Motor neuron (in vitro differentiated cells): ENCODE measurements at places on chromosomes 3 and 15. TPM values are rescaled to one million over a fixed set of nuclear protein-coding genes. Genes with fewer than 3 reads are reported as not detected.

LRRC57 gene
- 11.1 and 12.2 TPM in 2 replicates for total RNA-seq

MAP6D1 gene
- total RNA-seq, result 3.5 and 4.0 TPM in 2 replicates

RTP4 gene
- total RNA-seq, result 8.8 and 9.6 TPM in 2 replicates

HDAC11 gene
- 11.4 and 15.6 TPM in 2 replicates for total RNA-seq

TMEM266 gene
- 1.7 and 3.4 TPM in 2 replicates for total RNA-seq

THAP10 gene
- 1.7 and 2.0 TPM in 2 replicates for total RNA-seq

ANKRD34C gene
- total RNA-seq, result 0.14 and 0.24 TPM in 2 replicates

CYP8B1 gene
- total RNA-seq, result 0.16 and 0.25 TPM in 2 replicates

LRRC31 gene
- total RNA-seq, result 0.09 and 0.10 TPM in 2 replicates

LRRIQ4 gene
- total RNA-seq, result 0.21 TPM in 1 of 2 replicates, not detected in the other

PLS1 gene
- 1.3 and 2.3 TPM in 2 replicates for total RNA-seq

MME gene
- 5.1 and 6.6 TPM in 2 replicates for total RNA-seq

KLF15 gene
- total RNA-seq, result 2.0 and 2.1 TPM in 2 replicates

KLHL40 gene
- not detected in 2 replicates for total RNA-seq

SLC22A14 gene
- total RNA-seq, result 0.17 and 0.27 TPM in 2 replicates

NEK10 gene
- total RNA-seq, result 8.2 and 8.9 TPM in 2 replicates

GCNT3 gene
- total RNA-seq, result 0.73 and 2.0 TPM in 2 replicates

GNAT1 gene
- 0.16 TPM in 1 of 2 replicates, not detected in the other for total RNA-seq

GPR62 gene
- 0.38 and 0.43 TPM in 2 replicates for total RNA-seq

CCDC13 gene
- total RNA-seq, result 18.2 and 18.8 TPM in 2 replicates

ITIH3 gene
- total RNA-seq, result 0.33 and 0.94 TPM in 2 replicates

SAMMSON gene
- total RNA-seq, result 0.81 and 0.87 TPM in 2 replicates

TMEM207 gene
- 0.43 and 0.49 TPM in 2 replicates for total RNA-seq
